Suprapubic skin (tissue), 4 donors: ENCODE measurements at places on chromosomes 4 and X. TPM values are rescaled to one million over a fixed set of nuclear protein-coding genes. Genes with fewer than 3 reads are reported as not detected.

The KCND1 gene
- 0.55 TPM for total RNA-seq

- H3K4me3 ChIP-seq = no peak overlapping the region
- DNase-seq = no peak
- H3K27ac ChIP-seq = no peak overlapping the region
- no peaks in the 10 kb centered on the region for H3K27me3 ChIP-seq
- no peaks in the 10 kb centered on the region for H3K36me3 ChIP-seq
- no peaks in the 10 kb centered on the region for H3K4me1 ChIP-seq
Measured at GRCh38 chr4:77465271-77465670, 140.3 kb upstream of the CXCL13 start.

GRCh38 chr4:183392377-183392776, 52.1 kb upstream of the CDKN2AIP start:
- H3K36me3 ChIP-seq = no peaks in the 10 kb centered on the region
- H3K27ac ChIP-seq = no peak overlapping the region
- DNase-seq = peak; percentile 6
- peaks cover 23% of the 10 kb centered on the region for H3K27me3 ChIP-seq

- DNase-seq = no peak
- no peaks in the 10 kb centered on the region for H3K4me1 ChIP-seq
- no peak overlapping the region for H3K4me3 ChIP-seq
- no peaks in the 10 kb centered on the region for H3K36me3 ChIP-seq
- no peak overlapping the region for H3K27ac ChIP-seq
- no peaks in the 10 kb centered on the region for H3K27me3 ChIP-seq
Measured at GRCh38 chrX:110228453-110228852, 89.4 kb downstream of the AMMECR1 start.

GRCh38 chr4:181216501-181216900, 1026.7 kb upstream of the TENM3 start:
- no peaks in the 10 kb centered on the region for H3K36me3 ChIP-seq
- no peak overlapping the region for H3K4me3 ChIP-seq
- H3K27ac ChIP-seq = no peak overlapping the region
- no peak for DNase-seq
- H3K4me1 ChIP-seq = no peaks in the 10 kb centered on the region
- H3K27me3 ChIP-seq = no peaks in the 10 kb centered on the region

The FOXR2 gene
- total RNA-seq = not detected

GRCh38 chr4:183599284-183599683, 59.7 kb downstream of the RWDD4 start:
- H3K4me3 ChIP-seq = no peak overlapping the region
- no peaks in the 10 kb centered on the region for H3K36me3 ChIP-seq
- no peaks in the 10 kb centered on the region for H3K4me1 ChIP-seq
- DNase-seq = no peak
- H3K27ac ChIP-seq = no peak overlapping the region
- no peaks in the 10 kb centered on the region for H3K27me3 ChIP-seq

- no peak overlapping the region for H3K4me3 ChIP-seq
- peak overlapping the region; percentile 65 for H3K27ac ChIP-seq
- DNase-seq = peak; percentile 91
- no peaks in the 10 kb centered on the region for H3K27me3 ChIP-seq
Measured at GRCh38 chr4:81505004-81505598, 33.4 kb upstream of the RASGEF1B start.

- no peak for DNase-seq
- no peaks in the 10 kb centered on the region for H3K36me3 ChIP-seq
- H3K27ac ChIP-seq = peak overlapping the region; percentile 81
- peaks cover 45% of the 10 kb centered on the region for H3K4me1 ChIP-seq
Measured at GRCh38 chr4:153466949-153467896, 1.1 kb downstream of the TMEM131L start.

DNA sequence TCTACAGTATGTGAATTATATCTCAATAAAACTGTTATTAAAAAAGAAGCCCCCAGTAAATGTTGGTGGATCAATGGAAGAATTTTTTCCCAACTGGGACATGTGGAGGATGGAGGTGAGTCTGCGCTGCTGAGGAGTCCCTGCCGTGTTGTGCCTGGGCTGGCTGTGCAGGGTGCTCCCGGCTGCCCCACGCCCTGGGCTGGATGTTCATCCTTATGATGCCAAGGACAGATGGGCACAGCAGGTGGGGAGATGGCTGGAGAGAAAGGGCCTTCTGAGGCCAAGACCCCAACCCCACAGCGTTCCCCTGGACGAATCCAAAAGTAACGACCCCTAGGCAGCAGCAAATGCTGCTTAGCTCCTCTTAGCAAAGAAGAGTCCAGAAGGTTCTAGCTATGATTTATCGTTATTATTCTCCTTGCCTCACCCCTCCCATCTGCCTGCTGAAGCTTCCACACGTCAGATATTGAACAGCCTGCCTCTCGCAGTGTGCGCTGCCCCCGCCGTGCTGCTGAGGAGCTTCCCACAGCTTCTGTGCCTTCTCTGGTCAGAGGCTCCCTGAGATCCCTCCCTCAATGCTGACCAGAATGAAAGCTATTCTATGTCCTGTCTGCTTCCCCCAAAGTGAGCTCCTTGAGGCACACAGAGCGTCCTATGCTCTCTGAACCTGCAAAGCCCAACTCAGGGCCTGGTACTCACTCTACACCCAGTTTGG, 26.5 kb downstream of the HMX1 start:
- peak; percentile 30 for DNase-seq
- H3K27ac ChIP-seq = no peak overlapping the region
- no peaks in the 10 kb centered on the region for H3K36me3 ChIP-seq
- H3K27me3 ChIP-seq = peaks cover 62% of the 10 kb centered on the region

The MMGT1 gene
- total RNA-seq = 17.4 TPM

The SOX3 gene
- not detected for total RNA-seq

The ADH6 gene
- total RNA-seq = 14.1 TPM

DNA sequence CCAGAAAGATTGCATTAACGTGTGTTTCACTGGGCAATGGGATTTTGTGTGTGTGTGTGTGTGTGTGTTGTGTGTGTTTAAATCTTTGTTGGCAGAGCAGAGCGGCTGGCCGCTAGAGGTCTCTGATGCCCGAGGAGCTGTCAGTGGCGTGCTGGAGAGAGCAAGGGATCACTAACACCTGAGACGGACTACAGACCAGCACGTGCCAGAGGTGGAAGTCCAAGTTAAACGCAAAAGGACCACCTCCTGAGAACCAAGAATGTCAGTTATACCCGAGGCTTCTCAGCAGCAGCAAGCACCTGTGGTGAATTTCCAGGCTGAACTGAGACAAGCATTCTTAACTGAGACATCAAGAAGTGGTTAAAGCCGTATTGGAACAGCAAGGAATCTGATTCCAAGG, 9.0 kb upstream of the SLC25A14 start:
- no peak for DNase-seq
- no peaks in the 10 kb centered on the region for H3K36me3 ChIP-seq
- H3K4me1 ChIP-seq = no peaks in the 10 kb centered on the region
- no peak overlapping the region for H3K4me3 ChIP-seq
- no peak overlapping the region for H3K27ac ChIP-seq

GRCh38 chrX:27336466-27337091, 126.6 kb downstream of the PPP4R3C start:
- no peak overlapping the region for H3K27ac ChIP-seq
- no peak for DNase-seq

The SYNPO2 gene
- 14.3 TPM for total RNA-seq

- H3K36me3 ChIP-seq = no peaks in the 10 kb centered on the region
- H3K27me3 ChIP-seq = no peaks in the 10 kb centered on the region
- H3K27ac ChIP-seq = no peak overlapping the region
- no peak overlapping the region for H3K4me3 ChIP-seq
- no peak for DNase-seq
Measured at GRCh38 chrX:19804151-19804550, 83.2 kb downstream of the SH3KBP1 start.

GRCh38 chr4:79920163-79920853, 152.7 kb downstream of the ANTXR2 start:
- no peak overlapping the region for H3K4me3 ChIP-seq
- no peaks in the 10 kb centered on the region for H3K4me1 ChIP-seq
- no peaks in the 10 kb centered on the region for H3K27me3 ChIP-seq
- no peaks in the 10 kb centered on the region for H3K36me3 ChIP-seq

- no peaks in the 10 kb centered on the region for H3K27me3 ChIP-seq
- no peak for DNase-seq
- H3K36me3 ChIP-seq = no peaks in the 10 kb centered on the region
Measured at GRCh38 chr4:13836946-13837912, 209.7 kb upstream of the BOD1L1 start.
